Endothelial cell (in vitro differentiated cells): ENCODE measurements at places on chromosomes 2 and 18. TPM values are rescaled to one million over a fixed set of nuclear protein-coding genes. Genes with fewer than 3 reads are reported as not detected.

DNA sequence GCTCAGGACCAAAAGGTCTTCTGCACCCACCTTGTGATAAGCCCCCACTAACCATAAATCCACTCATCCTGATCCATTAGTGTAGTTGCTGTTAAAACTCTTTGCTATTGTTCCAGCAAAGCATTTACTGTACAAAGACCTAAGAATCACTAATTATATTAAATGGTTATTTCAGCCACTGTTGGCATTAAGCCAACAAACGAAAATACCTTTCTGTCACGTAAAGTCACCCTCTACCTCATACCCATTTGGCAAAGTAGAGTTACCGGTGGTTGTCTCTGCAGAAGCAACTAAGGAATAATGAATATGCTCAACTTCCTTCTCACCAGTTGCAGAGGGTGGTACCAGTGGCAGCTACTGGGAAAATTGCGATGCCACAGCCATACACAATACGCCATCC is 224.5 kb downstream of the SP3 start:
- H3K27ac ChIP-seq, result no peak overlapping the region
- no peak overlapping the region for H3K4me3 ChIP-seq
- no peaks in the 10 kb centered on the region for H3K27me3 ChIP-seq
- H3K4me1 ChIP-seq, result peaks cover 3% of the 10 kb centered on the region

Gene ACVR1C
- 0.10 TPM for total RNA-seq

DNA sequence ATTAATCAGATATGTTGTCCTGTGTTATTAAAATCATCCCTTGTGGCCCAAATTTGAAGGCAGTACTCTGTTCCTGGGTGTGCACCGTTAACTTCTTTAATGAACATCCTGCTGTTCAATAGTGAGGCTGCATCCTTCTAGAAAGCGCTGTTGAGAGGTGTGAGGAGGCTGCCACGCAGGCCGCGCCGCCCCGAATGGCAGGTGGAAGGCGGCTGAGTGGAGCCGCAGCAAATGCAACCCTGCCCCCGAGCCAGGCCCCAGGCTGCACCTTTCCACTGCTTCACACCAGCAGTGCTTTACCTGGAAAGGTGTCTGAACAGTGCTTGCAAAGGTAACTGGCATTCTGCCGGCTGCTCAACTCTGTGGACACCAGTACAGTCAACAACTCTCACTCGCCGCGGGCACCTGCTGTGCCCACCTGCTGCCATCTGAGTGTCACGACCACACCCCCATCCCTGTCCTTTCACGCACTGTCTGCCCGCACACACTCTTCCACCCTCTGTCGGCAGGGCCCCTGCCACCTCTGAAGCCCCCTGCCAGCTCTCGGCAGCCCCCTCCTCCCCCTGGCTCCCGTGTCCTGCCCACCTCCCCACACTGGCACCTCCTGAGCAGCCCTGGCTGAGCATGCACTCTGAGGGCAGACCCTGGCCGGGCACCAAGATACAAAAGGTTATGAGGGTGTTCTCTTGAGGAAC is 70.9 kb downstream of the ODC1 start:
- no peak overlapping the region for H3K4me3 ChIP-seq
- no peak overlapping the region for H3K27ac ChIP-seq
- no peaks in the 10 kb centered on the region for H3K36me3 ChIP-seq
- peaks cover 37% of the 10 kb centered on the region for H3K4me1 ChIP-seq
- no peak for DNase-seq

Gene SPC25
- total RNA-seq, result 6.2 TPM

DNA sequence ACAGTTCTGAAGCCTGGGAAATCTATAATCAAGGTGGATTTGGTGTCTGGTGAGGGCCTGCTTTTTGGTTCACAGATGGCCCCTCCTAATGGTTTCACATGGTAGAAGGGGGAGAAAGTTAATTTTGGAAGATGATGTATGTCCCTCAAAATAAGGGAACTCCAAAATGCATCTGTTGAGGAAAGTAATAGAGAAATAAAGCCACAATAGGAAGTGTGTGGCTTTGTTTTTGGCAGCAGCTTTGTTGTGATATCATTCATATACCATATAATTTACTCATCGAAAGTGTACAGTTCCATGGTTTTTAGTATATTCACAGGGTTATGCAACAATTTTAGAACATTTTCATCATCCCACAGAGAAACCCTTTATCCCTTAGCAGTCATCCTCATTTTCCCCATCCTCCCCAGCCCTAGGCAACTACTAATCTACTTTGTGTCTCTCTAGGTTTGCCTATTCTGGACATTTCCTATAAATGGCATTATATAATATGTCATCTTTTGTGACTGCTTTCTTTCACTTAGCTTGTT is 274.0 kb upstream of the FAM98A start:
- no peak for DNase-seq
- H3K27me3 ChIP-seq, result no peaks in the 10 kb centered on the region
- peaks cover 7% of the 10 kb centered on the region for H3K36me3 ChIP-seq
- H3K27ac ChIP-seq, result no peak overlapping the region
- H3K4me3 ChIP-seq, result no peak overlapping the region
- no peaks in the 10 kb centered on the region for H3K4me1 ChIP-seq
